ENCODE measurements at places on chromosomes 6 and 20. TPM values are rescaled to one million over a fixed set of nuclear protein-coding genes. Genes with fewer than 3 reads are reported as not detected.

Gene PARD6B
- polyA plus RNA-seq: 5.9 TPM

Gene ZBTB12
- polyA plus RNA-seq: 21.3 TPM

Gene CLPSL1
- not detected for polyA plus RNA-seq

Gene FNDC11
- polyA plus RNA-seq: 0.79 TPM

Gene PFDN6
- 47.1 TPM for polyA plus RNA-seq

Gene ARFGEF3
- polyA plus RNA-seq: 8.5 TPM

Gene BTN1A1
- polyA plus RNA-seq: 0.18 TPM

Gene FAM162B
- polyA plus RNA-seq: 97.0 TPM

Gene PABPC1L
- 110 TPM for polyA plus RNA-seq

Gene LST1
- 7.1 TPM for polyA plus RNA-seq

Gene SLC52A3
- polyA plus RNA-seq: 0.54 TPM

Gene KHDRBS2
- polyA plus RNA-seq: 13.1 TPM

Gene PAK5
- 0.40 TPM for polyA plus RNA-seq

Gene TUBB1
- polyA plus RNA-seq: 5.7 TPM

Gene HNF4A
- polyA plus RNA-seq: 1.2 TPM

Gene MTFR2
- 1.9 TPM for polyA plus RNA-seq

Gene RUNX2
- 2.3 TPM for polyA plus RNA-seq

Gene RFX6
- polyA plus RNA-seq: 1.0 TPM

Gene TRDN
- polyA plus RNA-seq: not detected

Gene EDN1
- 40.3 TPM for polyA plus RNA-seq

Gene PLEKHG1
- polyA plus RNA-seq: 32.3 TPM

Gene LRRC1
- polyA plus RNA-seq: 11.0 TPM
